ENCODE measurements at places on chromosomes 12 and 14.

DNA sequence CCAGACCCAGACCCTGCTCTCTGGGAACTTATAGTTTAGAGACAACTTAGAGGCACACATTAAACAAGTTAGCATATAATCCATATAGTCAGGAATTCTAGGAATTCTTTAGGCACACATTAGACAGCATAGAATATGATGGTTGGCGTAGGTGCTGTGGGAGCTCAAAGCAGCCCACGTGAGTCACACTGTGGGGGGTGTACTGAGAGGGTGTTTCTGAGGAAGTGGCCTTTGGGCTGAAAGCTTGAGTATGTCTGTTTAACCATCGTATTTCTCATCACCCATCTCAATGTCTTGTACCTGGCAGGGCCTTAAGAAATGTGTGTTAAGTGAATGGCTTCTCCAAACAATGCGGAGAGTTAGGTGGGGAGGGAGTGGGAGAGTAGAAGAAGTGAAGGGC is 67.2 kb downstream of the TMEM30B start:
- no peak for DNase-seq

DNA sequence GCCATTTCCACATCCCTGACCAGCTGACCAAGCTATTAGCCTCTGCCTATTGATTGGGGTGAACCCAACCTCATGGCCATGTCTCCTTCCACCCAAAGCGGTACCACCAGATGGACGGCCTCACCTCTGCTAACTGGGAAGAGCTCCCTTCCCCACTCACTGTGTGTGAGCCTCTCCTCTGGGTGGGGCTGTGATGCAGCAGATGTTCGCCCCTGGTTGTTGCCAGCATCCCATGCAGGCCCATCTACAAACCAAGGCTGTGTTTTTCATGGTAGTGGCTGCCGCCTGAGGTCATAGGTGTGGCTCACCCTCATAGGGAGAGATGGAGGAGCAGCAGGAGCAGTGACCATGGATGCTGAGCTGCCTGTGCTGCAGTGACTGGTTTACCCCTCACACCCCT is 47.6 kb upstream of the RD3L start:
- no peak for DNase-seq

GRCh38 chr12:102862486-102862885 is 54.6 kb downstream of the PAH start:
- DNase-seq, result no peak

DNA sequence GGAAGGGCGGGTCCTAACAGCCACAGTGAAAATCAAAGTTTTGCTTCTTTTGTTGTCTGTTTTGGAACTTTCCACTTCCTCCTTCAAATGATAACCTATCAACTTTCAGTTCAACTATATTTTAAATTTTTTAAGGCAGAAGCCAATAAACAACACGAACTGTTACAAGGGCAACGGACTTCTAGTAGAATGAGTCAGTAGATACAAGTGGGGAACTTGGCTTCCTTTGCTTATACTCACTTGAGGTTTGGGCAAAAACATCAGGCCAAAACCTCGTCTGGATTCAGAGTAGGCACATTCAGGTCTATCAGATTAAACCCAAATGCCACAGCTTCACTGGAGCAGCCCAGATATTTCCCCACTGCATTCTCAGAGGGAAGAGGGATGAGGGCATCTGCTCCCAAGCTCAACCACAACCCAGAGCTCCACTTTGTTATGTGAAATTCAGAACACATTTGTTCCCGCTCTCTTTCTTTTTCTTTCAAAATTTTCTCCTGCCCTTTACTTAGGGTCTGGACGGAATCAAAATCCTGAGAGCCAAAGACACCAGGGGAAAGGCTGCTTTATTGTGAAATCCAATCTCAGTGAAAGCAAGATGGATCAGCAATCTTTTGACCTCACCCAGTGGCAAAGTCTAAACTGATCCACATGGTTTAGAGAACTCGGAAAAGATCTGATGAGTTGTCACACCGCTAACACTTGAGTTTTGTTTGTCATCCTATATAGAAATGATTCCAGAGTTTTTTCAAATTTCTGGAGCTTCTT is 152.5 kb upstream of the BTG1 start:
- DNase-seq, result no peak

- DNase-seq, result no peak
Measured at GRCh38 chr12:12156828-12157227, 86.1 kb downstream of the BCL2L14 start.

- peak; percentile 57 for DNase-seq
Measured at GRCh38 chr12:108482717-108483212, 32.3 kb upstream of the FICD start.

- no peak for DNase-seq
Measured at GRCh38 chr14:59510001-59510400, 25.7 kb downstream of the JKAMP start.

DNA sequence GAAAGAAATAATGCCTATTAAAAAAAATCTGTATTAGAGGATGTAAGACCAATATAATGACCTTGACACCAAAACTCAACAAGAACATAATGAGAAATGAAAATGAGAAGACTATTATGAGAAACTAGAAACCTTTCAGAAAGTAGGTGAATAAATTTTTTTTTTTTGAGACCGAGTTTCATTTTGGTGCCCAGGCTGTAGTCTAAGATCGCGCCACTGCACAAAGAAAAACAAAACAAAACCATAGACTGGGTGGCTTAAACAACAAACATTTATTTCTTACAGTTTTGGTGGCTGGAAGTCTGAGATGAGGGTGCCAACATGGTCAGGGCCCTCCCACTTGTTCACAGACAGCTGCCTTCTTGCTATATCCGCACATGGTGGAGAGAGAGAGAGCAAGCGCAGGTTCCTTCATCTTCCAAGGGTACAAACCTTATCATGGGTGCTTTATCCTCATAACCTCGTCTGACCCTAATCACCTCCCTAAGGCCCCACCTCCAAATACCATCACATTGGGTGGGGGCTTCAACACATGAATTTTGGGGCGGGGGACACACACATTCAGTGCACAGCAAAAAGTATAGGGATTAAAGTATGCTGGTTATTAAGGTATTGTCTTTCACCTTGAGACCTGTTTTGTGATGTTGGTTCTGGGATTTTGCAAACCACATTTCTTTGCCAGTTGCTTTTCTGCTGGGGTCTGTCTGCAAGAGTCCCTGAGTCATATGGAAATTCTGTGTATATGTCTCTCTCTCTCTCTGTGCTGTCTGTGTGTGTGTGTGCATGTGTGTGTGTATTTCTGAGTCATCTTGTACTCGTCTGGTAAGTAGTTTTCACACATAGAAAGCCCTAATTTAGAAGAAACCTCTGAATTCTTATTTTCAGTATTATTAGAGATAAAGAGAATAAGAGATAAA is 26.2 kb downstream of the ZCRB1 start:
- DNase-seq, result no peak

- no peak for DNase-seq
Measured at GRCh38 chr14:72527591-72527990, 366.3 kb downstream of the DPF3 start.

DNA sequence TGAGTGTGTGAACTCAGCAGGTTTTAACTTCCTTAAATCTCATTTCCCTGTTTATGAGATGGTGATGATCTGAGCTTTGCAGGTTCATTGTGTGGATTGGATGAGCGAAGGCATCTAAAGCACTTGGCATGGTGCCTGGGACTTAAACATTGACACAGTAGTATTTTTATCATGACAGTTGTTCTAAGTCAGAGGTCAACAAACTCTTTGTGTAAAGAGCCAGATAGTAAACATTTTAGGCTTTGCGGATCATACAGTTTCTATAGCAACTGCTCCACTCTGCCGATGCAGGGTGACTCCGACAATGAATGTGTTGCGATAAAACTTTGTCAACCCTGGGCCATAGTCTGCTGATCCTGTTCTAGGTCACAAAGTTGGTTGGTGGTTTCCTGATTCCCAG is 25.2 kb downstream of the SLC24A4 start:
- DNase-seq, result peak; percentile 89

DNA sequence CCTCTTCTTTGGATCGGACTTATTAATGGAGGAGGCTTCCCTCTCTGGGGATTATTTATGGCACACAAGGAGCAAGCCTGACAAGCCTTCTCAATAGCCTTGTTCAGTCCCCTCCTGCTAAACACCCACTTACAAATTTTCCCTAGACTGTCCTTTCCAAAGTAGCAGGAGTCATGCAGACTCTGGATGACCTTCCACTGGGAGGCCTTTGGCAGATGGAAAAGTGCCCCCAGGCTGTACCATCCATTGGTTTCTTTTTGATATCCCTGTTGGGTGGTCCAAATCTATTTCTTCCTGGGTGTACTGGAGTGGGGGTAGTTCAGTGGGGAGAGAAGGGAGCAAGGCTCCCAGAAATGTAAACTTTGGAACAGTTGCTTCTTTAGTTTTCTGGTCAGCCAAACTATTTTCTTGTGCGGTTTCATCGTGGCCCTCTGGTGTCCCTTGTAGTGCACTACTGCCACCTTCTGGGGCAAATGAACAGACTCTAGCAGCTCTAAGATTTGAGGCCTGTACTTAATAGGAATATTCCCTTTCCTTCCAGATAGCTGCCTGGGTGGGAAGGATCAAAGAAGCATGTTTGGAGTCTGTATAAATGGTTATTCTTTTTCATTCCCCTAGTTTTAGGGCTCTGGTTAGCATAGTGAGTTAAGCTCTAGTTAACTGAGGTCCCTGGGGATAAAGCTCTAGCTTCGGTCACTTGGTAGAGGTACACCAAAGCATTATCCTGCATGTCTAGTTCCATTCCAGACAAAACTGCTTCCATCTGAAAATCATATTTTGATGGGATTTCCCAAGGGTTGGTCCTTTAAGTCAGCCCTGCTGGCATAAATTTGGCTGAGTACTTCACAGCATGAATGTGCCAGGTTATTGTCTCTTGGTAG is 409.5 kb downstream of the SLC6A15 start:
- peak; percentile 25 for DNase-seq

GRCh38 chr14:50726372-50727107 is 58.4 kb upstream of the SAV1 start:
- DNase-seq, result no peak

DNA sequence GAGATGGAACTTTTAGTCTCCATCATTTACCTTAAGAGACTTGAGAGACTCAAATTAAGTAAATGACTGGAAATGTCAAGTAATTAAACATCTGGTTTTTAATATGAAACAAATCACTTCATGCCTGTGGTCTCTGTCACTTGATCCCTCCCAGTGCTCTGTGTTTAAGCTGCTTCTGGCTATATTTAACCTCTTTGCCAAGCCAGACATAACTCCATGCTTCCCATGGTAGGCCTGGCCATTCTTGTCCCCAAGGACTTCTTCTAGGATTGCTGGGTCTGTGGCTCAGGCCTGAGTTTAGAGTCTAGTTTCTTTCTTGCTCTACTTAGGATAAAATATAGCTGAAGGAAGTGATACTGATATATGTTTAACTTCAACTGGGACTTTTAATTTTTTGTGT is 1013.6 kb downstream of the FLRT2 start:
- DNase-seq, result no peak

GRCh38 chr14:65941091-65941490 is 528.6 kb downstream of the FUT8 start:
- DNase-seq, result no peak

DNA sequence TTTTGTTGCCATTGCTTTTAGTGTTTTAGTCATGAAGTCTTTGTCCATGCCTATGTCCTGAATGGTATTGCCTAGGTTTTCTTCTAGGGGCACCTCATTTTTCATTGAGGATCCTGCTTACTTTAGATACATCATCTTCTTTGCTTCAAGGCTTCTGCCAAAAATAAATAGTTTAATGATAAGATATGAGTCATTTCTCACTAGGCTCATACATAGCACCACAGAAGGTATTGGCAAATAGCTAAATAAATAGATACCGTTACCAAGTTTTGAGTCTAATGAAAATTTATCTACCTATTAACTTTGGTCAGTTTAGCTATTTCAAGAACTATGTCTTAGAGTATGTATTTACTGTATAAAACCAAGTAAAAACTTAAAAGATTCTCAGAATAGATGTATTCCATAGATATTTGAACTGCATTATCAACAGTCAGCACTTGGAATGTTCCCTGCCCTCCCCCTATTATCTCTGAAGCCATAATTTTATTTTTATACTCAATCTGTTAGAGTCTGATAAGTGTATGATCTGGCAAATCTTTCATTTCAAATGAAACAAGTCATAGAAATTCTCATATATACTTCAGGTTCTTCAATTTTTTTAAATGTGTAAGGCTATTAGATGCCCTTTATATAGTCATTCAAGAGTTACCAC is 310.2 kb downstream of the CCDC91 start:
- DNase-seq, result no peak

GRCh38 chr14:101705733-101706508 is 55.6 kb upstream of the PPP2R5C start:
- DNase-seq, result no peak
